ENCODE measurements at places on chromosomes 12 and 14. TPM values are rescaled to one million over a fixed set of nuclear protein-coding genes. Genes with fewer than 3 reads are reported as not detected.

Gene ALDH1L2
- total RNA-seq = 3.3 TPM

Gene SLC38A1
- total RNA-seq = 84.1 TPM

Gene LBHD2
- total RNA-seq = not detected

Gene COQ10A
- 16.9 TPM for total RNA-seq
